ENCODE measurements at places on chromosomes 6 and 20.

DNA sequence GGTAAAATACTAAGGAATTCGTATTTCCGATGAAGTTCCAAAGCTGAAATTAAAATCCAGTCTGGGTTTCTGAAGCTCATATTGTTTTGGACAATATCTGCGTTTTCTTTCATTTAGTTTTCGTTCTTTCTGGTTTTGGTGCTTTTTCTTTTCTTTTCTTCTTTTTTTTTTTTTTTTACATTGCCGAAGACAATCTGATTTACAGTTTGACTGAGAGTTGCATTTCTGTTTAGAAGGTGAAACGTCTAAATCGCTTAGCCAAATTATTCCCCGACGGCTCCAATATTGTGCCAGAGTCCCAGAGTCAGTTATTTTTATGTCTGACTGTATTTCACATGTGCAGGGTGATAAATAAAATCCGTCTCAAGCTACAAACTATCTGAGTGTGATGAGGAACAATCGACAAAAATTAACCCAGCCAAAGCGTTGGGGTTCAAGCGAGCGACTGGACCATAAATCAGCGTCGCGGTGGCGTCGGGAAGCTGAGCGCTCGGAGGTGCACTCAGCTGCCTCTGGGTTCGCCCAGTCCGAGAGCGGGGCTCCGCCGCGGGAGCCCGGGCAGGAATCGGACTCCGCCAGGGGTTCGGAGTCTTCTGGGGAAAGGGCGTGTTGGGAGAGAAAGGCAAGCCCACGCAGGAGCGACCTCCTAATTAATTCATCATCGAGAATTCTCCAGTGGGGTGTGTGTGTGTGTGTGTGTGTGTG, 8.2 kb upstream of the TBX18 start:
- peaks cover 100% of the 10 kb centered on the region for H3K27me3 ChIP-seq
- peak overlapping the region; percentile 76 for H3K4me3 ChIP-seq
- H3K4me1 ChIP-seq: peaks cover 22% of the 10 kb centered on the region
- no peak overlapping the region for H3K27ac ChIP-seq

DNA sequence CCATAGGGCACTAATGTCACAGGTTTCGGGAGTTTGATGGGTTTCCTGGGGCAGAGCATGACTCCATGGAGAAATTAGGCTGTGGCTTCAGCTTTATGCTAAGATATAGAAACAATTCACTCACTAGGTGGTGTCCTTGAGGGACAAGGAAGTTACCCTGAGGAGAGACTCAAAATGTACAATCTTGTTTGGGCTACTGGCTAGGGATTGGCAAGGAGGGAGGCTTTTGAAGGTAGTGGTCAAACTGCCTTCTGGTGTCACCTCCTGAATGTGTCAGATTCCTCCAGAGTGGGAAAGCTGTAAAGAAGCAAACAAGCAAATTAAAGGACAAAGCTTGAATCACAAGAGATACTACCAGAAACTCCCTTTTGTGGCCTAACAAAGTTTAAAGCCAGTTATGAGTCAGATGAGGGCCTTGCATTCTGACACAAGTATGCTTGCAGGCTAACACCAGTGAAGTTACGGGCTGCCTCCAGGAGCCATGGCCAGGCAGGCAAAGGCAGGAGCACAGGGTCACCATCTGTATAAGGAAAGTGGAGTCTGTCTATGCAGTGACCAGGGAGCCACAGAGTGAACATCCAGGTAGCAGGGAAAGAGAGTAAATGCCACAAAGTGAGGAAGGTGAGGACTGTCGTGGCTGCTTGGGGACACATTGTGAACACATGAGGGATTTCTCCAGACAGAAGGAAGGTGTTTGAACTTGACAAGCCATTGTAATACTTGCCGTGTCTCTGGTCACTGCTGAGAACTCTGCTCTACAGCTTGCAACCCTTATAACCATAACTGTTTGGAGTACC, 107.7 kb upstream of the DTNBP1 start:
- no peaks in the 10 kb centered on the region for H3K4me1 ChIP-seq
- no peaks in the 10 kb centered on the region for H3K27me3 ChIP-seq
- no peaks in the 10 kb centered on the region for H3K36me3 ChIP-seq
- DNase-seq: no peak

- no peak overlapping the region for H3K4me3 ChIP-seq
- H3K27me3 ChIP-seq: no peaks in the 10 kb centered on the region
- DNase-seq: peak; percentile 72
- no peaks in the 10 kb centered on the region for H3K36me3 ChIP-seq
- H3K27ac ChIP-seq: no peak overlapping the region
- H3K4me1 ChIP-seq: peaks cover 12% of the 10 kb centered on the region
Measured at GRCh38 chr6:153947808-153948447, 91.1 kb upstream of the OPRM1 start.

DNA sequence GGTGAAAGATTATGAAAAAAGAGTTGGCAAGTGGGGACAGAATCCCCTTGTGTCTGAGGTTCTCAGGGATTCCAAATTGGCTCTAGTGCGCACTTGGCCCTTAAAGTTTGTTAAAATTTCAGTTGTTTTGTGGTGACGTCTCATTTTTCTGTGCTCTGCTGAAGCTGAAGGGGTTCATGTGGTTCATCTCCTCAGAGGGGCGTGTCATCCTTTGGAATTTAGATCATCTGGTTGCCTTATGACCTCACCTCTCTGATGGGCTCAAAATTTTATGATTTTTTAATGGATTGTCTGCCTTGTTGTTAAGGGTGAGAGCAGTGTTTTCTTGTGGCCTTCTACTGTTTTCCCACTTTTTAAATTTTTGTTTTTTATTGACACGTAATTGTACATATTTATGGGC, 20.3 kb downstream of the CYB5R4 start:
- no peak for DNase-seq
- peaks cover 8% of the 10 kb centered on the region for H3K4me1 ChIP-seq
- H3K27me3 ChIP-seq: no peaks in the 10 kb centered on the region
- H3K36me3 ChIP-seq: no peaks in the 10 kb centered on the region
- H3K27ac ChIP-seq: no peak overlapping the region

- H3K4me1 ChIP-seq: peaks cover 23% of the 10 kb centered on the region
- 0 out of 2 replicates have a peak overlapping the region, but pooled peaks have one; percentile 58 for H3K27ac ChIP-seq
- H3K4me3 ChIP-seq: no peak overlapping the region
Measured at GRCh38 chr20:54633374-54634355, 158.3 kb downstream of the DOK5 start.

GRCh38 chr20:18019068-18019467, 38.6 kb downstream of the OVOL2 start:
- no peaks in the 10 kb centered on the region for H3K36me3 ChIP-seq
- H3K4me1 ChIP-seq: no peaks in the 10 kb centered on the region
- H3K27me3 ChIP-seq: no peaks in the 10 kb centered on the region
- H3K4me3 ChIP-seq: no peak overlapping the region
- DNase-seq: peak; percentile 82
- H3K27ac ChIP-seq: no peak overlapping the region

- no peaks in the 10 kb centered on the region for H3K36me3 ChIP-seq
- H3K27ac ChIP-seq: no peak overlapping the region
- H3K4me3 ChIP-seq: no peak overlapping the region
- H3K4me1 ChIP-seq: no peaks in the 10 kb centered on the region
- DNase-seq: no peak
Measured at GRCh38 chr6:154096834-154097233, 57.8 kb downstream of the OPRM1 start.
